Lower lobe of right lung (tissue), 2 donors: ENCODE measurements at places on chromosomes 6 and 20.

DNA sequence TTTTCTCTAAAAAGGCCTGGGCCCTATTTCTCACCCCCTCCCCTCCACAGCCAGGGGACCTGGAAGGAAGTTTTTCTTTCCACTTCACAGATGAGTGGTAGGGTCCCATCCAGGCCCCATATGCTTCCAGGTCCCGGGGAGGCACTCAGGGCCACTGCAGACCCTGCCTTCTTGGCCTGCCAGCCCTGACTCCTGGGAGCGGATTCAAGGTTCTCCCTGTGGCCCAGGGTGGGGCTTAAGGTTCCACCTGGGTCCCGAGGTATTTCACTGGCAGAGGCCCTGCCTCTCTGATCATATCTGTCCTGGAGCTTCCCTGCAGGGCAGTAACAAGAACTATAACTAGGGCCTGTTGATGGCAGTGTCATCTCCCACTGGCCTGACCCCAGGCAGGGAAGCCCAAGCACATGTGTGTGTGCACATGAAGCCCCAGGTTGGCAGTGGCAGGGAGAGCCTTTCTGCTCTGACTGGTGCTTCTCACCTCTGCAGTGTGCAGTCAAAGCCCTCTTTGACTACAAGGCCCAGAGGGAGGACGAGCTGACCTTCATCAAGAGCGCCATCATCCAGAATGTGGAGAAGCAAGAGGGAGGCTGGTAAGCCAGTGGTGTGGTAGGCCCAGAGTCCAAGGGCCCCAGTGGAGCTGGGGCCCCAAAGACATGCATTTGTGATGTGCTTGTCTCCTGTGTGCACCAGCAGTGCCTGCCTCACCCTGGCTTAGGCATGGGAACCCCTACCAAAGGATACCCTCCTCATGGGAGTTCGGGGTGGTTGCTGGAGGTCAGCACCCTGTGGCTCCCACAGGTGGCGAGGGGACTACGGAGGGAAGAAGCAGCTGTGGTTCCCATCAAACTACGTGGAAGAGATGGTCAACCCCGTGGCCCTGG is 31.2 kb downstream of the PLCG1 start:
- peak; percentile 21 for DNase-seq

DNA sequence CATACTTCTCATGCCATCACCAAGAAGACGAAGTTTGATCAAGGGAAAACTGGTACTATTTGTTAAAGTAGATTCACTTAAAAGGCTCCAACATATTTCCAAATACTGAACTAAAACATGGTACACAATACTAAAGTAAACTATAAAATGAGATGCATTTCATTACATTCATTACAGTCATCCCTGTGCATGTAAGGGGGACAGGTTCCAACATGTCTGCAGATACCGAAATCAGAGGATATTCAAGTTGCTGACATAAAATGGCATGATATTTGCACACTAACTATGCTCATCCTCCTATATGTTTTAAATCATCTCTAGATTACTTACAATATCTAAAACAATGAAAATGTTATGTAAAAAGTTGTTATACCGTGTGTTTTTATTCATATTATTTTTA is 893.9 kb upstream of the MANEA start:
- DNase-seq = no peak

GRCh38 chr6:140256248-140256647 is 881.8 kb upstream of the CITED2 start:
- DNase-seq = no peak

DNA sequence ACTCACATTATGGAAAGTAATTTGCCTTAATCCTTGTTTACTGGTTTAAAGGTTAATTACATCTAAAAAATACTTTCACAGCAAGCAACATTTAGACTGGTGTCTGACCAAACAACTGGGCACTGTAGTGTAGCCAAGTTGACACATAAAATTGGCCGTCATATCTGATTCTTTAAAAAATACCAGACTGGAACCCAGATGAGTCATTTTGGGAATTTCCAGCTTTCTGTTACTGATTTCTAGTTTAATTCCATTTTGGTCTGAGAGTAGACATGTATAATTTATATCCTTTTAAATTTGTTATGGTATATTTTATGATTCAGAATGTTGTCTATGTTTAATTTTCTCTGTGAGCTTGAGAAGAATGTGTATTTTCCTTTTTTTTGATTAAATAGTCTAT is 44.1 kb downstream of the SCP2D1 start:
- DNase-seq = no peak

DNA sequence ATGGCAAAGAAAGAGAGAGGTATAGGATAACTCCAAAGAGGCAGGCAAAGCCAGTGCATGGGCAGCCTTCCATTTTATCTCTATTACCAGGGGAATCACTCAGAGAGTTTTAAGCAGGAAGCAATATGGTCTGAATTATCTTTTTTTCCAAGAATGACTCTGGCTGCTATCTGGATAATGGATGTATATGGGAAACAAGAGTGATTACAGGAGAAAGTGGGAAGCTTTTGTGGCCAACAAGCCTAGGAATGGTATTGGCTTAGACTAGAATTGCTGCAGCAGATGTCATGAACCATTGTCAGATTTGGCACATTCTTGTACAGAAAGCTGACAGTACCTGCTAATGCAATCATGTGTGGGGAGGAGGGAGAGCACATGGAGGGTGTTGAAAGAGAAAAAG is 73.0 kb upstream of the BTBD3 start:
- DNase-seq = no peak
